ENCODE measurements at places on chromosomes 5 and 9.

GRCh38 chr9:68705531-68706362 is 707 bp downstream of the PIP5K1B start:
- no peak for DNase-seq

DNA sequence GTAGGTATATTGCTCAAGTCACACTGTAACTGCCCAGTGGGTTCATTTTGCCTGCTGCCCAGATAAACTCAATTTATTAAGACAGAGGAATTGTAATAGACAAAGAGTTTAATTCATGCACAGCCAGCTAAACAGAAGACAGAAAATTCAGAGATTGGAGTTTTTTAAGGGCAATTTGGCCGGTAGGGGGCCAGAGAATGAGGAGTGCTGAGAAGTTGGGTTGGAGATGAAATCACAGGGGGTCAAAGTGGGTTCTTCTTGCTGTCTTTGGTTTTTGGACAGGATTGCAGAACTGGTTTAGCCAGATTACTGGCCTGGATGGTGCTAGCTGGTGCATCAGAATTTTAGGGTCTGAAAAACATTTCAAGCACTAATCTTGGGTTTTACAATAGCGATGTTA is 20.7 kb upstream of the IL33 start:
- no peak for DNase-seq

DNA sequence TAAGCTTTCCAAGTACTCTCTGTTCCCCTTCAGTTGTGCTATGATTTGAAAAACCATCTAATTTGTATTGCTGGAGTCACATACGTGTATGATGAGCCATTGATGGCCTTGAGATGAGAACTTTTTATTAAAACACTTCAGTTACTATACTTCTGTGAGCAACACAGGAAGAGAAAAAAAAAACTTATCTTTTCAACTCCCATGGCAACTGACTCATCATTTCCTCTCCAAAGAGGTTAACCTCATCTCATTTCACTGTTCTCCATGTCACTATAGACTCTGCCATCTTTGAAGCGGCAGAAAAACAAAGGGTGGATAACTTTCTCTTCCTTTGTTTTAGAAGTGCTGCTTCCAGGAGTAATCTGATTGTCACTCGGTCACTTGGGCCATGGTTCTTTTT is 104.3 kb upstream of the PCSK1 start:
- DNase-seq = peak; percentile 14

DNA sequence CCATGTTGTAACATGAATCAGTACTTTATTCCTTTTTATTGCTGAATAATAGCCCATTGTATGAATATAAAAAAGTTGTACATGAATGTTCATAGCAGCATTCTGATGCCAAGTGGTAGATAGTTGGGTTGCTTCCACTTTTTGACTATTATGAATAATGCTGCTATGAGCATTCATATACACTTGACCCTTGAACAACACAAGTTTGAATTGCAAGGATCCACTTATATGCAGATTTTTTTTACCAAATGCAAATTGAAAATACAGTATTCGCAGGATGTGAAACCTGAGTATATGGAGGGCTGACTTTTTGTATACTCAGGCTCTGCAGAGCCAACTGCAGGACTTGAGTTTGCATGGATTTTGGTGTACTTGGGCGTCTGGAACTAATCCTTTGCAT is 14.7 kb upstream of the SIL1 start:
- no peak for DNase-seq

- no peak for DNase-seq
Observed at GRCh38 chr5:78727786-78728761, 79.5 kb upstream of the LHFPL2 start.

DNA sequence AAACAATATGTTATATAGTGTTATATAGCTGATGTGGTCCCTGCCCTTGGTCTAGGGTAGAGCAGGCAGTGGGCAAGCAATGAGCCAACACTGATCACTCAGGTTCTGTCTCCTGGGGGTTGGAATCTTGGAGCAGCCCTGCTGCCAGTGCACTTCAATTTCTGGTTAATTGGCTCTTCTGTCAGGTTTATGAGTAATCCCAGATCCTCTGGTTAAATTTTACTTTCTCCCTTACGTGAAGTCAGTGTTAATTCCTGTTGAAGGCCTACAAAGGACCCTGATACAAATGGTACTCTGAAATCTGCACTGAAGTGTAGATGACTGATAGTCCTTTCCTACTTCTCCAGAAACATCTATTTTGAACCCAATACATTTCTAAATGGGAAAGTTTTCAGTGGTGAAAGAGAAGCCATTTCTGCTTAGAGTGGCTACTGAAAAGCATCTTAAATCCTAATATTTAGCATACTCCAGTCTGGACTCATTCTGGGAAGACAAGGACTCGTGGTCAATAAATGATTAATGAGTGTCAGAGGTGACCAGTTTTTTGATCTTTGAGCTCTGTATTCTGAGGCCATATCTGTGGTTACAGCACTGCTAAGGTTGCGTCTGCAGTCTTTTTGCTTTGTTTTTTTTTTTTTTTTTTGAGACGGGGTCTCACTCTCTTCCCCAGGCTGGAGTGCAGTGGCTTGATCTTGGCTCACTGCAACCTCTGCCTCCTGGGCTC is 442.4 kb downstream of the KIF4B start:
- no peak for DNase-seq

DNA sequence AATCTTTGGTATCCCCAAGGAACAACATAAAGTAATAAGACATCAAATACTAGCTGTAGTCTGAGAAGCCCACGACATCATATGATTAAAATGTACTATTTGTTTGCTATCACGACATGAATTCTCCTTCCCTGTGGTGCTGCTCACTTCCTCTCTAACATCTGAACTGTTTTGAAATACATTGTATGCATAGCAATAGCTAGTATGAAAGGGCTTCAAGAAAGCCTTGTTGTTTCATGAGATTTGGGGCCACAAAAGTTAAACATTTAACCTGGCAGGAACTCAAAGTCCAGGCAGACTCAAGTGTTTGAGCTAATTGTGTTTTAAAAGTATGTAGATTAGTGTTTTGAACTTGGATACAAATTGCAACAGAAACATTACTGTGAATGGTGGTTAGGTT is 237.4 kb upstream of the PTGER4 start:
- DNase-seq = no peak

- DNase-seq = no peak
Observed at GRCh38 chr5:173699966-173700365, 83.5 kb upstream of the BOD1 start.

DNA sequence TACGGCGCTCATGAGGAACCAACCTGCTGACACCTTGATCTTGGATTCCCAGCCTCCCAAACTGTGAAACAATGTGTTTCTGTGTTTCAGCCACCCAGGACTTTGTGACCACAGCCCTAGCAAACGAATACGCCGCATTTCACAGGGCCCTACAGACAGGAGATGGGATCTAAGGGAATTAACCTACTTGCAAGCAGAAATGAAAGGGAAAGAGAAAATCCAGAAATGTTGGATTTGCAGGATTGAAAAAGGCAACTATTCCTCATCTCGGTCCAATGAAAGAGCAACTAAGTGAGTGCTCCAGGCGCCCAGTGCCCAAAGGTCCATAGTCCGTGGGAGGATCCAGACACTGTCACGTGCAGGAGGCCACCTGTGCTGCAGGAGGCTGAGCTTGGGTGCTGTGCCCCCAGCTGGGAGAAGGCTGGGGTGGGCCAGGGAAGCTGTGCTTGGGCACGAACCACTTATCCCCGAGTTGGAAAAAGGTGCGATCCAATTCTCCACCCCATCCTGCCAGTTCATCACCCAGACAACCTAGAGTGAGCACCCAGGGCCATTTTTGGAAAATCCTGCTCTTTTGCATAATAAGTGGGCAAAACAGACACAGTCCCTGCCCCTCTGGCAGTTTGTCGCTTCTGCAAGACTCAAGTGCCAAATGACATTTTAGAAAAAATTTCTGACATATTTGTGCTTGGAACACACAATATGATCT is 177.9 kb downstream of the C9orf50 start:
- DNase-seq = no peak

GRCh38 chr5:3265131-3265885 is 330.3 kb upstream of the IRX1 start:
- no peak for DNase-seq

DNA sequence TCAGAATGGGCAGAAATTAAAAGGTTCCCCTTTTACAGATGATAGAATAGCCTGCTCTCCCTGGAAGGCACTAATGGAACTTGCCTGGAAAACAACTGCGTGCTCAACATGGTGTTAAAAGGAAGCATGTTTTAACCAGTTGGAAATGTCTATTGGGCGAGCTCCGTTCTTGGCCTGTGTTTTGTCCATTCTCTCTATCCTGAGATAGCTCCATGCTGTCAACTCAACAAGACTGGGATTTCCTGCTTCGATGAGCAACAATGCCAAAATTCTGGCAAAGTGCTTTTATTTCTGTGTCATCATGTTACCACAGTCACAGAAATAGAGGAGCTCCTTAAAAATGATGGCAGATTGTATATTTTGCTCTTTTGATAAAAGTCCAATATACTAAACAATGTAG is 198.3 kb downstream of the PLK2 start:
- peak; percentile 61 for DNase-seq

DNA sequence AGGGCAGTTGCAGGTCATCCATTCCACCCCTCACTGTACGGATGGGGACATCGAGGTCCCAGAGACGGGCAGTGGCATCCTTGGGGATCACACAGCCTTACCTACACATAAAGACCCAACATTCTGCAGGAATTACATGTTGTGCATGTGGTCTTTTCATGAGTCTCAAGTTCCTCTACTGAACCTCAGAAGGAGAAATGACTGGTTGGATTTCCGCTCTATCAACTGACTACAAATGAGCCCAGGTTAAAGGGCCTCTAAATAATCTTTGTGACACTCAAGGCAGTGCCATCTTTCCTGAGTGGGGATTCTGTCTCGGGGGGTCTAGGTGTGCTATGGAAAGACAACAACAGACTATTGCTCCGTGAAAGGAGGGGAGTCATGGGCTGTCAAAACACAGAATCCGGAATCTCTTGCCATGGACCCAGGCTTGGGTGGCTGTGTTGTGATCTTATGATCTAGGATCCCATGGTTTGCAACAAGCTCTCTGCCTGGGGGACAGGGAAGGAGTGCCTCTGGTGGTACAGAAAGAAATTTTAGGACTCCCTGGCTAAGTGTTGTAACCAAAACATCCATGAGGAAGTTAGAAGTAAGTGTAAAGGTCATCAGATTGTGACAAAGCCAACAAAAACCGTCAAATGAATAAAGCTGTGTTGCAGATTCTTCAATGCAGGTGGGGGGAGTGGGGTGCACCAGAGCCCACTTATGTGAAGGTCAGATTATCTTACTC is 1.9 kb upstream of the SLC31A2 start:
- DNase-seq = no peak

DNA sequence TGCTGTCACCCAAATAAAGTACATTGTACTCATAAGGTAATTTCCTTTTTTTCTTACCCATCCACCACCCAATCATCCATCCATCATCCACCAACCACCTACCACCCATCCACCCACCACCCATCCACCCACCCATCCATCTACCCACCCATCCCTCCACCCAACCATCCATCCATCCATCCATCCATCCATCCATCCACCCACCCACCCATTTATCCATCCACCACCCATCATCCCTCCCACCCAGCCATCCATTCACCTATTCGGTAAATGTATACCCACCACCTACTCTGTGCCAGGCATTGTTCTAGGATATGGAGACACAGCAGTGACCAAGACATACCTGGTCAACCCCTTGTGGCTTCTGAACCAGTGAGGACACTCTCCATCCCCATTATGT is 25.1 kb downstream of the MGAT1 start:
- DNase-seq = no peak

DNA sequence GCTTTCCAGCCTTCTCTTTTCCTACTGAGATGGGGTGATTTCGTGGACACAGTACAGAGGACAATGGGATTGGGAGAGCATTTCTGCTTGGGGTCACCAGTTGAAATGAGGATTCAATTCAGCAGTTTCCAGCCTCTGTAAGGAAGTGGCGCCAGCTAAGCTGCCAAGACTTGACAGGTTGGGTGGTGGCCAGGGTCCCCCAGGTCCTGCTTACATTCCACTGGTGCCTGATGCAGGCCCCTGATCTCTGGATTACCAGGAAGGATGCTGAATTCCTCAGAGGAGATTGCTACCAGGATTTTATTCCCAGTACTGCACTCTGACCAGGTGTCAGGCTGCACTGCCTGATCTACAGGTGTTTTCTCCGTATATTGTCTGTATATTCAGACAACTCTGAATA is 119.7 kb downstream of the PSD2 start:
- no peak for DNase-seq

Measured in GM04503 (cell line).